Osteoblast (primary cell): ENCODE measurements at places on chromosomes 5 and 9. TPM values are rescaled to one million over a fixed set of nuclear protein-coding genes. Genes with fewer than 3 reads are reported as not detected.

GRCh38 chr5:129496421-129496820, 36.3 kb downstream of the ADAMTS19 start:
- H3K27ac ChIP-seq: no peak overlapping the region
- no peaks in the 10 kb centered on the region for H3K4me1 ChIP-seq
- no peaks in the 10 kb centered on the region for H3K36me3 ChIP-seq
- no peak for DNase-seq

GRCh38 chr9:115133649-115134048, 15.7 kb upstream of the TNC start:
- no peaks in the 10 kb centered on the region for H3K27me3 ChIP-seq
- peak overlapping the region; percentile 76 for H3K27ac ChIP-seq
- no peaks in the 10 kb centered on the region for H3K36me3 ChIP-seq
- DNase-seq: peak; percentile 70
- no peak overlapping the region for H3K4me3 ChIP-seq

- H3K4me1 ChIP-seq: peaks cover 17% of the 10 kb centered on the region
- H3K27me3 ChIP-seq: no peaks in the 10 kb centered on the region
- peak; percentile 90 for DNase-seq
- H3K36me3 ChIP-seq: no peaks in the 10 kb centered on the region
Observed at GRCh38 chr9:35481347-35481975, 8.4 kb upstream of the RUSC2 start.

- peak overlapping the region; percentile 81 for H3K27ac ChIP-seq
- H3K27me3 ChIP-seq: no peaks in the 10 kb centered on the region
- no peak overlapping the region for H3K4me3 ChIP-seq
- no peaks in the 10 kb centered on the region for H3K36me3 ChIP-seq
- peaks cover 34% of the 10 kb centered on the region for H3K4me1 ChIP-seq
- no peak for DNase-seq
Observed at GRCh38 chr9:77841739-77842386, 189.7 kb downstream of the GNAQ start.

DNA sequence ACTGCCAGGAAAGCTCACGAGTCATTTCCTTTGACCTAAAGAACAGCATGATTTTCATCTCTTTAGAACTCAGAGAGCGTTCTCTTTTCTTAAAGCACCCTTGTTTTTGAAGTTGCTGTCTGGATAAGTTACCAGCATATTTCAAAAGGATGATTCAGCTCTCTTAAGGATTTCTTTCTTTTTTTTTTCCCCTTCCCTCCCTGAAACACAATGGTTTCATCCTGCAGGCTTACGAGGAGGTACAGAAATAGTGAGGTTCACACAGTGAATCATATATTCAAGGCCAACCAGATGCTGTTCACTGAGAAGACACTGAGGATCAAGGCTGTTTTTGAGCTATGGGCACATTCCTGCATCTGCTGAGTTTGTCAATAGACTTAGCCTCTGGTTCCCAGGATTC, 257.2 kb downstream of the KIF4B start:
- no peaks in the 10 kb centered on the region for H3K36me3 ChIP-seq
- H3K27ac ChIP-seq: no peak overlapping the region
- H3K27me3 ChIP-seq: no peaks in the 10 kb centered on the region

DNA sequence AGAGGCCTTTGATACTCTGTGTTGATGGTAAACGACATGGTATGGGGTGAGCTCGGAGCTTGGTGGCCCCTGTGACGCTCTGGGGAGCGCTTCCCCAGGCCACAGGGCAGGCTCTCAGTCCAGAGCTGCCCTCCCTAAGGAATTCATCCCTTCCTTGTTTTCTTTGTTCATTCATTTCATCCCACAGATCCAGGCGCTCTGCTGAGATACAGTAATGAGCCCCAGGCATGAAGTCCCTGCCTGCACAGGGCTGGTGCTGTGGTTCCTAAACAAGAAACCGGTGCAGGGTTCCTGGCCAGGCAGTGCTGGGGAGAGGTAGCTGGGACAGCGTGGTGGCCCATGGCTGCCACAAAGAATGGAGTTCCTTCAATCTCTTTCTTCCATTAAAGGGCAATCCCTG, 14.4 kb downstream of the NEK6 start:
- H3K4me1 ChIP-seq: peaks cover 40% of the 10 kb centered on the region
- H3K4me3 ChIP-seq: no peak overlapping the region
- peaks cover 75% of the 10 kb centered on the region for H3K36me3 ChIP-seq

DNA sequence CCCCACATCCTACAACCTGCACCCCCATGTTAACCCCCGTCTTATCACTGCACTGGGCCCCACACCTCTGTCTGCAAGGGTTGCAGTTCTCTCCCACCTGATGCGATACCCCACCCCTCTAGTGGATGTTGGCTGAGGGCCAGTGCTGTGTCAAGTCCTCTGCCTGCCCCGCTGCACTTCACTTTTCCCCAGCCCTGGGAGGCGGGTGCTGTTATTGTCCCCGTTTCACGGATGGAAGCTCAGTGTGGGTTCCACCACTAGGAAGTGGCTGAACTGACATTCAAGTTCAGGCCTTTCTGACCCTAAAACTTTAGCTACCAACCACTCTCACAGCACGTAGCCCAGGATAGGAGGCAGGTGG, 3.5 kb downstream of the SNCB start:
- H3K4me3 ChIP-seq: no peak overlapping the region
- H3K36me3 ChIP-seq: no peaks in the 10 kb centered on the region
- no peak overlapping the region for H3K27ac ChIP-seq
- peaks cover 74% of the 10 kb centered on the region for H3K27me3 ChIP-seq
- no peak for DNase-seq
- H3K4me1 ChIP-seq: no peaks in the 10 kb centered on the region

Gene MORN5
- 0.36 TPM in 1 of 2 replicates, not detected in the other for total RNA-seq

Gene TMEM174
- not detected in 2 replicates for total RNA-seq

Gene SPTLC1
- total RNA-seq: 124 and 129 TPM in 2 replicates
